ENCODE measurements at places on chromosomes 11 and 22.

DNA sequence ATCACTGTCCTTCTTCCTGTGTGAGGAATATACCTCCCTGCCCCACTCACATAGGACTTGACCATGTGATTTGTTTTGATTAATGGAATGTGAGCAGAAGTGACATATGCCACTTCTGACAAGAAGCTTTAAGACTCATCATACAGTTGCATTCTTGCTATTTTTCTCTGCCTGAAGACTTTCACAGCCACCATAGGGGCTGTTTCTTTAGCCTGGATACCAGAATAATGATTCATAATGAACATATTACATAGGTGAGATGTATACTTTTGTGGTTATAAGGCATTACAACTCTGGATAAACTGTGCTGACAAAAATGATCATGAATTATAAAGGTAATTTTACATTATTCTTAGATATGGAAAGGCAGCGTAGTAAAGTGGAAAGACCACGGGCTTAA, 798.0 kb downstream of the DLG2 start:
- no peak for DNase-seq

DNA sequence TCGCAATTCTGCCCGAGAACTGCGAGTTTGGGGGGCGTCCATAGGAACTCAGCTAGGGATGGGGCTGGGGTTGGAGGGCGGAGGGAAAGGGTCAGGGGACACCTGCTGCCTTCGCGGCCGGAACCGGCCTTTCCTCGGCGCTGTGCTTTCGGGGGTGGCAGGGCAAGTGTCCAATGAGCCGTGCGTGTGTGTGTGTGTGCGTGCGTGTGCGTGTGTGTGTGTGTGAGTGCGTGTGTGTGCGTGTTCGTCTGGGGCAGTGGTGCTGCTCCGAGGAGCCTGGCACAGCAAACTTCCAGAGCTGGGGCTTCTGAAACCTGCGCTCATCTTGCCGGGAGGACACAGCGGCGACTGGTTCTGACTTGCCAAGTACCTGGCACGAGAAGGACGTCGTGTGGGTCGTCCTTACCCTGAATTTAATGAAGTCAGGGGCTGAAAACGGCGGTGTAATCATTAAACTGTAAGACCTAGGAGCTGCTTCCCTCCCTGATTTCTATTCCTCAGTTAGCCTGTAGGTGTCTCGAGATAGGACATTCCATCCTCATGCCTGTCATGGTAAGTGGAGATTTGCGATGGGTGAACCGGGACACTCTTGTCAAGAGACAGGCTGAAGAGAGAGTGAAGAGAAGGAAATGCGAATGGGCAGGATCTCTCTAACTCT, 27.0 kb upstream of the AMOTL1 start:
- DNase-seq: peak; percentile 67

DNA sequence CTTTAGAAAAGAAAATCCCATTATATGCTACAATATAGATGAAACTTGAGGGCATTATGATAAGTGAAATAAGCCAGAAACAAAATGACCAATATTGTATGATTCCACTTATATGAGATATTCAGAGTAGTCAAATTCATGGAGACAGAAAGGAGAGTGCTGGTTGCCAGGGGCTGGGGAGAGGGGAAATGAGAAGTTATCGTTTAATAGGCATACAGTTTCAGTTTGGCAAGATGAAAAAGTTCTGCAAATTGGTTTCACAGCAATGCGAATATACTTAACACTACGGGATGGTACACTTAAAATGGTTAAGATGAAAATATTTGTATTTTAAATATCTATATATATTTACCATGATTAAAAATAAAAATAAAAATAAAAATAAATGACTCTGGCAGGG, 31.1 kb upstream of the RDX start:
- no peak for DNase-seq

DNA sequence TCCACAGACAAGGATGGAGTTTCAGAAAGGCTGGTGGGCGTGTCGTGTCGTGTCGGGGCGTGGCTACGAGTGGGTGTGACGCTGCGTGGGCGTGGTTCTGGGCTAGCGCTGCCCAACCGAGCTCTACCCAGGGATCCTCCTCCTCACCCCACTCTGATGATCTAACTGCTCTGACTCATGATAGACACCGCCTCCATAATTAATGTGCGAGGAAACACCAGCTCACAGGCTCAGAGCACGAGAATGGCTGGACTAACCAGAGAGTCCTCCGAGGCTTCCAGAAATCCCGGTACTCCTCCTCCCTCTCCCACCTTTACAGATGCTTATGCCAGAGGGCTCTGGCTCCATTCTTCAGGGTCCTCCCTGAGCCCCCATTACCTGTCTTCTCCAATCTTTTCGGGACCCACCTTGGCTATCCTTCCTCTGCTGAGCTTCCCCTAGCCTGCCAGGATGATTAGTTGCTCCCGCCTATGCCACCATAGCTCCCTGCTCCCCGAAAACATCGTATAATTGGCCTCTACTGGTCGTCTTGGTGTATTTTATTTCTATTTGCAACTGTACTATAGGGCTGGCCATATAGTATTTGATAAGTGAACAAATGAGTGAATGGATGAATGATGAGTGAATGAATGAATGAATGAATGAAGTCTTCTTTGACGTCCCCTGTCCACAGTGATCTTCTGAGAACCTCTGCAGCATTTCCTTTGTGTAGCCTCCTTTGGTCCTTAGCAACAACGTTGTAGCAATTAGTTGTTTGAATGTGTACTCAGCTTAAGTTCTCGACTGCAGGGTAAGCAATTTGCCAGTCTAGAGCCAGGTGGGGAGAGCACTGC, 21.7 kb downstream of the TMPRSS13 start:
- peak; percentile 95 for DNase-seq

- no peak for DNase-seq
These were observed 79.3 kb downstream of the SGSM3 start for GRCh38 chr22:40449676-40450035.

- DNase-seq: no peak
These were observed 27.1 kb downstream of the KRTAP5-5 start for GRCh38 chr11:1656670-1657069.

- no peak for DNase-seq
These were observed 113.6 kb downstream of the MICAL2 start for GRCh38 chr11:12223771-12224536.
